IMR-90 (cell line): ENCODE measurements at places on chromosomes 11 and 22. TPM values are rescaled to one million over a fixed set of nuclear protein-coding genes. Genes with fewer than 3 reads are reported as not detected.

Gene FAM227A
- 1.1 and 1.3 TPM in 2 replicates for total RNA-seq

Gene TSSC4
- 40.0 and 45.3 TPM in 2 replicates for total RNA-seq

Gene USH1C
- not detected in 2 replicates for total RNA-seq

Gene SYT13
- total RNA-seq, result not detected in 2 replicates

Gene PATE1
- not detected in 2 replicates for total RNA-seq

Gene KRTAP5-9
- total RNA-seq, result not detected in 2 replicates

Gene MTCH2
- total RNA-seq, result 163 and 207 TPM in 2 replicates

Gene KREMEN1
- 2.5 and 2.9 TPM in 2 replicates for total RNA-seq

Gene MRGPRF
- 5.8 and 6.3 TPM in 2 replicates for total RNA-seq

Gene DKK3
- 348 and 453 TPM in 2 replicates for total RNA-seq

Gene DAGLA
- 0.83 and 0.90 TPM in 2 replicates for total RNA-seq

Gene HSPB2
- total RNA-seq, result under 0.01 and 0.18 TPM in 2 replicates

Gene ATP5MG
- total RNA-seq, result 71.1 and 219 TPM in 2 replicates

Gene FAM180B
- not detected in 2 replicates for total RNA-seq

Gene MYOD1
- total RNA-seq, result not detected in 2 replicates

Gene THY1
- total RNA-seq, result 703 and 816 TPM in 2 replicates

Gene SORL1
- total RNA-seq, result 1.9 and 2.0 TPM in 2 replicates

Gene NCF4
- not detected in 2 replicates for total RNA-seq

Gene DCHS1
- total RNA-seq, result 1.4 and 1.7 TPM in 2 replicates

Gene RAB36
- total RNA-seq, result 2.5 and 3.6 TPM in 2 replicates

Gene SYT12
- 0.54 and 0.56 TPM in 2 replicates for total RNA-seq

Gene FREY1
- 0.83 TPM in 1 of 2 replicates, not detected in the other for total RNA-seq

Gene SGSM1
- not detected in 2 replicates for total RNA-seq

Gene PKP3
- total RNA-seq, result 1.4 and 2.2 TPM in 2 replicates

Gene GLYATL1B
- total RNA-seq, result not detected in 2 replicates

Gene GNAZ
- 1.9 and 2.5 TPM in 2 replicates for total RNA-seq

Gene CCDC83
- total RNA-seq, result not detected in 2 replicates

Gene TMEM121B
- total RNA-seq, result under 0.01 TPM in 2 replicates

Gene ADSL
- 181 and 229 TPM in 2 replicates for total RNA-seq

Gene LIN7C
- 25.5 and 58.3 TPM in 2 replicates for total RNA-seq

Gene SF3A1
- 36.9 and 49.7 TPM in 2 replicates for total RNA-seq

Gene EMID1
- total RNA-seq, result 0.28 and 0.54 TPM in 2 replicates

Gene C22orf31
- total RNA-seq, result not detected in 2 replicates

Gene A4GALT
- 1.6 and 1.9 TPM in 2 replicates for total RNA-seq

Gene MYEOV
- 6.1 and 6.8 TPM in 2 replicates for total RNA-seq

Gene LRRC56
- 0.28 and 0.36 TPM in 2 replicates for total RNA-seq

Gene PRR33
- total RNA-seq, result not detected in 2 replicates

Gene TSPO
- total RNA-seq, result 94.7 and 115 TPM in 2 replicates

Gene SHISA8
- not detected in 2 replicates for total RNA-seq

Gene TSGA10IP
- under 0.01 TPM in 1 of 2 replicates, not detected in the other for total RNA-seq

Gene CRYAB
- total RNA-seq, result 3.9 and 6.5 TPM in 2 replicates

Gene SCN2B
- total RNA-seq, result under 0.01 TPM in 2 replicates

Gene SYCE3
- total RNA-seq, result not detected in 2 replicates

Gene PPP1R14B
- 176 and 206 TPM in 2 replicates for total RNA-seq

Gene P2RY6
- under 0.01 TPM in 1 of 2 replicates, not detected in the other for total RNA-seq

Gene CRYBA4
- total RNA-seq, result not detected in 2 replicates

Gene MMP12
- not detected in 2 replicates for total RNA-seq

Gene TMPRSS6
- not detected in 2 replicates for total RNA-seq

Gene PRODH
- total RNA-seq, result not detected in 2 replicates

Gene CECR2
- not detected in 2 replicates for total RNA-seq

Gene MAP6
- total RNA-seq, result 2.5 and 3.0 TPM in 2 replicates

Gene NAALAD2
- under 0.01 TPM in 1 of 2 replicates, not detected in the other for total RNA-seq

Gene CREB3L1
- total RNA-seq, result 8.1 and 10.0 TPM in 2 replicates

Gene MS4A14
- not detected in 2 replicates for total RNA-seq

Gene OAF
- 9.9 and 10.8 TPM in 2 replicates for total RNA-seq

Gene PGM2L1
- 1.8 and 2.8 TPM in 2 replicates for total RNA-seq
